Choroid plexus epithelial cell (primary cell): ENCODE measurements at places on chromosomes 5 and 9.

- DNase-seq, result peak; percentile 88
Observed at GRCh38 chr9:133417541-133418461, at the start of gene REXO4. TSS of gene REXO4 (minus strand) at chr9:133418010. CDS start at chr9:133417844, 166 bp downstream.

GRCh38 chr5:136123236-136123768, 9.3 kb upstream of the SMAD5 start:
- DNase-seq, result no peak

- no peak for DNase-seq
Observed at GRCh38 chr5:127111112-127111511, 37.8 kb upstream of the C5orf63 start.

DNA sequence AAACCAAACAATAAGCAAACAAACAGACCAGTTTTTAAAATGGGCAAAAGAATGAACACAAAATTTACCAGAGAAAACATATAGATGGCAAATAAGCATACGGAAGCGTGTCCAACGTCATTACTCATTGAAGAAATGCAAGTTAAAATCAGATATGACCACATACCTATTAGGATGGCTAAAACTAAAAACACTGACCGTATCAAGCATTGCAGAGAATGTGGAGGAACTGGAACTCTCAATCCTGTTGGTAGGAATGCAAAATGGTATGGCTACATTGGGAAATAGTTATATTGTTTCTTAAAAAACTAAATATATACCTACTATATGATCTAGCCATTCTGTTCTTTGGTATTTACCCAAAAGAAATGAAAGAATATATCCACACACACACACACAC, 129.4 kb upstream of the ACO1 start:
- DNase-seq, result no peak

- no peak for DNase-seq
Observed at GRCh38 chr5:88664645-88665044, 218.3 kb downstream of the MEF2C start.

- peak; percentile 70 for DNase-seq
Observed at GRCh38 chr5:134420343-134420742, 8.7 kb upstream of the CDKN2AIPNL start.

DNA sequence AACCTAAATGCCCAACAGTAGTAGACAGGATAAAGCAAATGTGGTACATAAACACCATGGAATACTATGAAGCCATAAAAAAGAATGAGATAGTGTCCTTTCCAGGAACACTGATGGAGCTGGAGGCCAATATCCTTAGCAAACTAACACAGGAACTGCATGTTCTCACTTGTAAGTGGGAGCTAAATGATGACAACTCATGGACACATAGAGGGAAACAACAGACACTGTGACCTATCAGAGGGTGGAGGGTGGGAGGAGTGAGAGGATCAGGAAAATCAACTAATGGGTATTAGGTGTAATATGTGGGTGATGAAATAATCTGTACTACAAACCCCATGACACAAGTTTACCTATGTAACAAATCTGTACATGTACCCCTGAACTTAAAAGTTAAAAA, 505.7 kb downstream of the RAB3C start:
- DNase-seq, result no peak

- no peak for DNase-seq
Observed at GRCh38 chr9:120481248-120481647, 98.7 kb downstream of the CDK5RAP2 start.

DNA sequence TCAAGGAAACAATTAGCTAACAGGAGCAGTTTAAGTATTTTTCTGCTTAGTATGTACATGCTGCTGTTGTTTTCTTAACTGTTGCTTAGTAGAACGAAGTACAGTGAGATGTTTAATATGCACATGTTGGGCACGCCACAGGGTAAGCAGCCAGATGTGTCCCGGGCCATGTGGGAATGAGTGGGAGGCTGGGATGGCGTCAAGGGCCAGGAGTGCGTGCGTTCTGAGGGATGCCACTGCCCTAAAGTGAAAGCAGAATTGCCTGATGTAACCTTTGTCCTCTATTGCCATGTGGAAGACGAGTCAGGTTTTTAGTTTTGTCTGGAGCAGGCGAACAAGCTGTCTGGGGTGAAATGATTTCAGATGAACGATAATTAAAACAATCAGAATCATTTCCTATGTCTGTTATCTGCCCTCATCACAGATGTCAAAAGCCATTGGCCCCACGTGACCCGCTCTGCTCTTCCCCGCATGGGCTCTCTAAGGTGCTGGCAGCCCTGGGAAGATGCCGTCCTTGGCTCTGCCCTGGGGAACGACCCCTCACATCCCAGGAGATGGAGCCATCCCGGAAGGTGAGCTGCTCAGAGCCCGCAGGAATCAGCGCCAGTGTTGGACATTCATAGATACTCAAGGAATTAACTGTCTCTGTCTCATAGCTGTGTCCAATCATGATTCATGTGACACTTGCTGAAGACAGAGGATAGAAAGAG, 356.6 kb upstream of the IRX4 start:
- DNase-seq, result no peak

GRCh38 chr5:172860520-172861443, 26.7 kb downstream of the ERGIC1 start:
- peak; percentile 52 for DNase-seq

GRCh38 chr5:115471345-115472063, 73.1 kb downstream of the FEM1C start:
- DNase-seq, result no peak

DNA sequence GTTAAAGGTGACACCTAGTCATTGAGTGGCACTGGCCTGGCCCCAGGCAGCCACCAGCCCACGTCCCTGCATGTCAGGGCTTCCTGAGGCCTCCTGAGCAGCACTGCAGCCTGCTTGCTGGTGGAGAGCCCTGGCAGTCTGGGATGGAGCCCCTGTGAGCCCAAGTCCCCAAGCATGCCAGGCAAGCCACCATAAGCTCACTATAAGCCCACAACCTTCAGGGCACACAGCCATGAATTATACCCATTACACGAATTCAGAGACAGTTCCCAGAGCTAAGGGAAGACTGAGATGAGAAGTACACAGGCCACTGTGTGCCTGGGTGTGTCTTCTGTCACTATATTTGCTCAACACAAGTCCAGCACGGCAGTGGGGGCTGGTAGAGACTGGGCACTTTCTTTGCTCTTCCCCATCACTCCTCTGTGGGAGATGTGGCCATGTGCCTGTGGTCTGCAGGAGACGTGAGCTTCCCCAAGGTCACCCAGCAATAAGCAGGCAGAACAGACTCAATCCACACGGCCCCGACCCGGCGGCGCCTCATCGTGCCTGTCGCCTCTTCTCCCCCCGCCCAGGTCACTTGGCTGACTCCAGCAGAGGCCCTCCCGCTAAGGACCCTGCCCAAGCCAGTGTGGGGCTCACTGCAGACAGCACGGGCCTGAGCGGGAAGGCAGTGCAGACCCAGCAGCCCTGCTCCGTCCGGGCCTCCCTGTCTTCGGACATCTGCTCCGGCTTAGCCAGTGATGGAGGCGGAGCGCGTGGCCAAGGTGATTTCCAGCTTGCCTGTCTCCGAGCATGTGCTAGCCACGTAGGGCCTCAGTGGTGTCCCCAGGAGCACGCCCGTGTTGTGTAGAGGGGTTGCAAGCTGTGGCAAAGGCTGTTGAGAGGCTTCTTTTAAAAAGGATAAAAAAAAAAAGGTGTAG, 114.8 kb downstream of the WNK2 start:
- DNase-seq, result no peak
